Activated CD4-positive, CD25-positive, alpha-beta regulatory T cell treated with anti-CD3 and anti-CD28 coated beads, Interleukin-2, amount 50 U/mL, for 16 hours (primary cell): ENCODE measurements at places on chromosomes 5 and 9.
A peak's percentile ranks its signal among the peaks of the same experiment; 100 is the strongest.

GRCh38 chr5:67209141-67209771 lies 12.7 kb upstream of the CD180 start:
- DNase-seq, result peak; percentile 33

DNA sequence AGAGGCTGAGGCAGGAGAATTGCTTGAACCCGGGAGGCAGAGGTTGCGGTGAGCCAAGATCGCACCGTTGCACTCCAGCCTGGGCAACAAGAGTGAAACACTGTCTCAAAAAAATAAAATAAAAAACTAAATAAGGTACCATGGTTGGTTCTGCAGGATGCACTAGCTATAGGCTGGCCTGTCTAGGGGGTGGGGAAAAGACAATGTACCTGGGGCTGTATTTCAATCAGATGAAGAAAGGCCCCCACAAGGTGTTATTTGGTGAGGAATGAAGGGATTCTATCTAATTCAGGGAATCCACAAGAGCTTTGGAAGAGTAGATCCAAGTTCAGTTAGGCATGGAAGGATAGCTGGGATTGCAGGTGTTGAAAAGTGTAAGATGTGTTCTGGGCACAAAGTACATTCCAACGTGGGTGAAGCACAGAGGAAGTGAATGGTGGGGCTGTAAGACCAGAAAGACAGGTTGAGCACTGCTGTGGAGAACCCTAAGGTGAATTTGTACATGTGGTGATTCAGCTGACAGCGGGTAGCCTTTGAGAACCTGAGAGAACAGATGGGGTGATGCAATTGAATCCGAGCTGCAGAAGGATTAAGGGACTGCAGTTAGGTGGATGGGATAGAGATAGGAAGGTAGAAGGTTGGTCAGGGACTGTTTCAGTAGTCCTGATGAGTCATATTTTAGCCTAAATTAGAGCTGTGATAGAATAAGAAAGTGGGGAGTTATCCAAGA lies 71.8 kb downstream of the CAST start:
- DNase-seq, result no peak

DNA sequence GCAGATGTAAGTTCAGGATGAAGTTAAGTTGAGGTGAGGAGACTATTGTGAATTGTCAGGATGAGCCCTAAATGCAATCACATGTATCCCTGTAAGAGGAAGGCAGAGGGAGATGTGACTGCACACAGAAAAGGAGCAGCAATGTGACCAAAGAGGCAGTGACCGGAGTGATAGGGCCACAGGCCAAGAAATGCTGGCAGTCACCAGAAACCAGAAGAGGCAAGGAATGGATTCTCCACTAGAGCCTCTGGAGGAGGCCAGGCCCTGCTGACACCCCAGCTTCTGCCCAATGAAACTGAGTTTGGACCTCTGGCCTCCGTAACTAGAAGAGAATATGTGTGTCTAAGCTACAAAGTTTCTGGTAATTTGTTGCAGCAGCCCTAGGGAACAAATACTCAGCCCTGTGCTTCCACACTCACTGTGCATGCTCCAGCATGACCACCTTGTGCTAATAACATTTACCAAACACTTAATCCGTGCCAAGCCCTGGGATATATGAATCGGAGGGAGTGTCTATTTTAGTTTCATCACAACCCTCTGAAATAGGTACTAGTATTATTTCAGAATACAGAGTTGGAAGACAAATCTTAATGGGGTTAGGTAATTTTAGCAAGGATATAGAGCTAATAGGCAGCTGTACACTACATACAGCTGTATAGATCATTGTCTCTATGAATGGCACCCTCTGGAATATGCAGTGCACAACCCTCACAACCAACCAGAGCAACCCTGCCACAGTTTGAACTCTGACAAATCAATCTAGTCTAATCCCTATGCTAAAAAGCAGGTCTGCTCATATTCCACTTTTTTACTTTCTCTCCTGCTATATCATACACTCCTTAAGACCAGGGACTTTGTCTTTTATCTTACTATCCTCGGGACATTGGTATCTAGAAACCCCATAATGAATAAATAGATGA lies 7.8 kb upstream of the GPX8 start:
- no peak for DNase-seq

- DNase-seq, result peak; percentile 4
Observed at GRCh38 chr9:110050925-110051355, 157.0 kb downstream of the C9orf152 start.

- DNase-seq, result no peak
Observed at GRCh38 chr9:38352530-38353328, 39.8 kb upstream of the ALDH1B1 start.

- DNase-seq, result no peak
Observed at GRCh38 chr5:56574778-56575177, 240.6 kb upstream of the MAP3K1 start.
